ENCODE measurements at places on chromosomes 4 and X. TPM values are rescaled to one million over a fixed set of nuclear protein-coding genes. Genes with fewer than 3 reads are reported as not detected.

ZIC3 gene
- not detected for total RNA-seq

TCEAL3 gene
- 18.2 TPM for total RNA-seq

PIGA gene
- total RNA-seq = 3.8 TPM

CNGA1 gene
- total RNA-seq = not detected

- DNase-seq = no peak
Measured at GRCh38 chrX:19799319-19800182, 87.8 kb downstream of the SH3KBP1 start.

NDST3 gene
- not detected for total RNA-seq

GAGE1 gene
- total RNA-seq = not detected

DNA sequence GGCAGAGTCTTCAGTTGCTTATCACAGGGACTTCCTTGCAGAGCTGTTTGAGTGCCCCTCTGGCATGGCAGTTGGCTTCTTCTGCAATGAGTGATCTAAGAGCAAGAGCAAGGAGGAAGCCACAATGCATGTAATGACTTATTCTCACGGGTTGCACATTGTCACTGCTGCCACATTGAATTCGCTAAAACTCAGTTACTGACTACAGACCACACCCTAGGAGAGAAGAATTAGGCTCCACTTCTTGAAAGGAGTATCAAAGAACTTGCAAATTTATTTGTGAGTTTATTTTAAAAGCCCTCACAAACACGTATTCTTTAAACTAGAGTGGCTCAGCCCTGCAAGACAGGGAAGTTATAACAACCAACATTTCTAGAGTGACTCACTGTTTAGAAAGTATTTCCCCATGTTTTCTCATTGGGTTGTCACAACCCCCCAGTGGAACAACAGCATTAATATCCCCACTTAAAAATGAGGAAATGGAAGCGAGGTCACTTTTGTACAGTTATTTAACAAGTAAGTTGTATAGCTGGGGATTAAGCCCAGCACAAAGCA is 32.4 kb upstream of the RBPJ start:
- DNase-seq = no peak

DNA sequence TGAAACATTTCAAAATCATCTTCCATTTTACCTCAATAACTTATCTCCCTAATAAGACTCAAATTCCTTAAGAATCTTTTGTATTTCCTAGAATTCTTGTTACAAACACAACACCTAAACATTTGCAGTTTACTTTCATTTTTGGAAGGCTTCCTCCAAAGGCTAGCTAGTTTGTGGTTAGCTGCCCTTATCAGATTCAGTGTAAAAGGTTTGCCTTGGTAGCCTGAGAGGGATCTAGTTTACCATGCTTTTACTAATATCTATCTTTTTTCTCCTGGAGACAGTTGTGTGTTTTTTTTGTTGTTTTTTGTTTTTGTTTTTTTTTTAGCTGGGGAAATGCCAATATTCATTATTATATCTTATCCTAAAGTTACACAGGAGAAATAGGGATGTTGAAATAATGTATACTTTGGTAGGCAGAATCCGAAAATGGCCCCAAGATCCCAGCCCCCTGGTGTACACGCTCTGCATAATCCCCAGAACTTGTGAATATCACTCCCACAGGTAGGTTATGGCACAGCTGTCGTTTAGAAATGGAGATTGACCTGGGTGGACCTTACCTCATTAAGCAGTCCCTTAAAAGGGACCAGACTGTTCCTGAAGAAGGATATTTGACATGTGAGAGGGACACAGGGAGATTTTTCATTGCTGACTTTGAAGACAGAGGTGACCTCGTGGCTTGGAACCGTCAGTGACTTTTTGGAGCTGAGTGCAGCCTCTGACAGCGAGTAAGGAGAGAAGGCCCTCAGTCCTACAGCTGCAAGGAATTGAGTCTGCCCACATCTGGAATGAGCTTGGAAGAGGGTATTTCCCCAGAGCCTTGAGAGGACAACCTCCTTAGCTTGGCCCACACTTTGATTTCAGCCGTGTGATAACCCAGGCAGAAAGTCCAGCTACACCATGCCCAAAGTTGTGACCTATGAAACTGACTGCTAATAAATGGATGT is 33.4 kb downstream of the SEPTIN11 start:
- no peak for DNase-seq

GABRQ gene
- not detected for total RNA-seq

FREM3 gene
- not detected for total RNA-seq

DNA sequence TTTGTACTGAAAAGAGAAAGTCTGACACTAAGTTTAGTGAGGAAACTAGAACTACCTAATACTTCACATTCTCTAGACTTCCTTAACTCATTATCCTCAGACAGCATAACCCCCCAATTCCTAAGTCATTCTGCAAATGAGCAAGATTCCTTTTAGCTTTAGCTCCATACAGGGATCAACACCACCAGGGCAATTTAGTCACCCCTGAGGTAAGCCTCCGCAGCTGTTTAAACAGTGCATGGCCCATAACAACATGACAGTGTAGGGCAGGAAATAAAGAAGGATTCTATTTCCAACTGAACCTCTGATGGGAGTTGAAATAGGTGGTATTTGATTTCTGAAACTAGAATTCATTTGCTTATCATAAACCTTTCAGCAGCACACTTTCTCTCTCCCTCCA is 112.8 kb upstream of the DKK2 start:
- no peak for DNase-seq

- DNase-seq = peak; percentile 78
Measured at GRCh38 chr4:183840311-183840710, 64.8 kb upstream of the STOX2 start.

PLAC8 gene
- 1.5 TPM for total RNA-seq

NEIL3 gene
- total RNA-seq = 0.11 TPM
